ENCODE measurements at places on chromosomes 11 and 22.

GRCh38 chr11:119540370-119541125, 117.6 kb upstream of the THY1 start:
- no peak for DNase-seq

GRCh38 chr11:86736291-86737143, 63.8 kb upstream of the PRSS23 start:
- DNase-seq = no peak

GRCh38 chr22:30309951-30310741, 16.6 kb downstream of the TBC1D10A start:
- peak; percentile 60 for DNase-seq

- no peak for DNase-seq
Observed at GRCh38 chr11:72823105-72823804, 9.0 kb downstream of the ATG16L2 start.

DNA sequence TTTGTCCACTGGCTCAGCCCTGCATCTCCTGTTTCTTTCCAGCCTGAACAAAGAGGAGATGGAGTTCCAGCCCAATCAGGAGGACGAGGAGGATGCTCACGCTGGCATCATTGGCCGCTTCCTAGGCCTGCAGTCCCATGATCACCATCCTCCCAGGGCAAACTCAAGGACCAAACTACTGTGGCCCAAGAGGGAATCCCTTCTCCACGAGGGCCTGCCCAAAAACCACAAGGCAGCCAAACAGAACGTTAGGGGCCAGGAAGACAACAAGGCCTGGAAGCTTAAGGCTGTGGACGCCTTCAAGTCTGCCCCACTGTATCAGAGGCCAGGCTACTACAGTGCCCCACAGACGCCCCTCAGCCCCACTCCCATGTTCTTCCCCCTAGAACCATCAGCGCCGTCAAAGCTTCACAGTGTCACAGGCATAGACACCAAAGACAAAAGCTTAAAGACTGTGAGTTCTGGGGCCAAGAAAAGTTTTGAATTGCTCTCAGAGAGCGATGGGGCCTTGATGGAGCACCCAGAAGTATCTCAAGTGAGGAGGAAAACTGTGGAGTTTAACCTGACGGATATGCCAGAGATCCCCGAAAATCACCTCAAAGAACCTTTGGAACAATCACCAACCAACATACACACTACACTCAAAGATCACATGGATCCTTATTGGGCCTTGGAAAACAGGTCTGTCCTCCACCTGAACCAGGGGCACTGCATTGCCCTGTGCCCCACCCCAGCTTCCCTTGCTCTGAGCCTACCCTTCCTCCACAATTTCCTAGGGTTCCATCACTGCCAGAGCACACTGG, 5.0 kb downstream of the FTH1 start:
- no peak for DNase-seq

GRCh38 chr11:5722622-5723021, 13.6 kb upstream of the OR56B1 start:
- DNase-seq = no peak

DNA sequence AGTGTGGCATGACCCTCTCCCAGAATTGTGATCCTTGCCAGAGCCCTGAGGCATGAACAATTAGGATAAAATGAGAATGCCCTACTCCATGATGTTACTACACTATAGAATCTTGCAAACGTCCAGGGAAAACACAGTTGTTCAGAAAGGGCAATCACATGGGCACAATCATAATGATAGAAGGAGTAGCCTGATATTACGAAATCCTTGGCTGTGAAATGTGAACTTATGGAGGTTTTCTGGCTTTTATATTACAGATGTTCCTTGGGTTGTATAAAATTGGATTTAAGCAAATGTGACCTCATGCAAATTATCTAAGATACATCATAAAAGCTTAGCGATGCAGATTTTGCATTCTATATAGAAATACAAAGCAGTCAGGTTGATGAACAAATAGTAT, 29.4 kb upstream of the TPH1 start:
- DNase-seq = no peak

GRCh38 chr11:120752668-120753067, 241.1 kb downstream of the GRIK4 start:
- no peak for DNase-seq

- peak; percentile 72 for DNase-seq
Observed at GRCh38 chr11:36492724-36493304, 17.3 kb downstream of the TRAF6 start.

DNA sequence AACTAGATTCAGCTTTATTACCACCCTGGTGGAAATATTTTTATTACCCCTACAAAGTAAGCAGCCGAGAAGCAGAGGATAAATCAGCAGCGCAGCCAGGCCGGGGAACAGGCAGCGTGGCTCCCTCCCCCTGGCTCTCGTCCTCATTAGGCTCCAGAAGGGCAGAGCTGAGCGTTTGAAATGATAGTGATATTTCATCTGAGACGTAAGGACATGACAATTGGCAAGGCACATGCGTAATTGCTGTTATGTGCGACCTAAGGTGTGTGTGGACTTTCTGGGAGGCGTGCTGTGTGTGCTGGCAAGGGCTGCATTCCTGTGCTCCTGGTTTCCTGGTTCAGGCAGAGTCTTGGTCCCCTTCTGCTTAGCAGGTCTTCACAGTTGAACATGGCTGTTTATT, 247.8 kb downstream of the TBC1D22A start:
- no peak for DNase-seq

DNA sequence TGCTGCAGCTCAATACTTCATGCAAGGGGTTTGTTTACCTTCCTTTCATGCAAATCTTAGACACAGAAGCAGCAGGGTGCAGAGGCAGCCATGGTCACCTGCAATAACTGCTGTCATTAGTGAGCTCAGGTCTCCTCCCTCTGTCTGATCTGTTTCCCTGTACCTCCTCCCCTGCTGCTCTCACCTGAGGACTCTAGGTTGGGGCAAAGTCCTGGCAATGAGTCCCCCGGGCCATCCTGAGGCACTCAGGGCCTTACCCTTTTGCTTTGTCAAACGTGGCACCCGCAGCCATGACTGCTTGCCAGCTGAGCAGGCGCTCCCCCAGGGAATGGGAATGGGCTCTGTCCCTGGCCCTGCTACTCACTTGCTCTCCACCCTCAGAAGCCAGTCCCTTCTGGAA, 3.9 kb downstream of the LRRC10B start:
- DNase-seq = no peak

DNA sequence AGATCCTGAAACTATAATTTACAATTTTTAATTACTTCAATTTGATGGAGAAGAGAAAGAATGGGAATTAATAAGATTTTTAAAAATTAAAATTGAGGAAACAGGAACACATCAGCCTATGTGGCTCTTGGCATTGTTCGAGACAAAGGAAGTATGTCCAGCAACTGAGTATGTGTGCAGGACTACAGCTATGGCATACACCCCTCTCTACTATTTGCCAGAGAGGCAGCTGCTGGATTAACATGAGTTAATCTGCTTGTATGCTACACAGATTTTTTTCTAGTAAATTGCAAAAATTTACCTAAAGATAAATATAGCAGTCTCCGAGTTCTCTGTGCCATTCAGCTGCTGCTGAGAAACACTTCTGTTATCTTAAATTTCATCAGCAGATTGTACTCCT, 70.6 kb downstream of the PHF21A start:
- no peak for DNase-seq

GRCh38 chr11:134423106-134423505, 11.1 kb upstream of the B3GAT1 start:
- DNase-seq = no peak

GRCh38 chr11:116993599-116993998, 104.6 kb downstream of the SIK3 start:
- DNase-seq = peak; percentile 70

DNA sequence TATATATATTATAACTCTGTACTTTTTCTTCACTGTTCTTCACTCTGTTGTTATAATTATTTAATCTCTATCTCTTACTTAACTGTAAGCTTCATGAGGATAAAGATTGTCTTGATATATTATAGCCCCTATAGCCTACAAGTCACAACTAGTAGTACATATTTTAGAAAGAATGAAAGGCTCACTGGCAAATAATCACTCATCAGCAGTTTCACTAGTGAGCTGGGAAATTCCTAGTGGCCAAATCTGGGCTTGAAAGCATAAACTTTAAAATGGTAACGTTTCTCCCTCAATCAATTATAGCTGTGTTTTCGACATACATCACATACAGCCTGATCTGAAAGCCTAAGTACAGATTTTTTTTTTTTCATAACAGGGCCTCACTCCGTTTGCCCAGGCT, 42.5 kb downstream of the CTSC start:
- no peak for DNase-seq

DNA sequence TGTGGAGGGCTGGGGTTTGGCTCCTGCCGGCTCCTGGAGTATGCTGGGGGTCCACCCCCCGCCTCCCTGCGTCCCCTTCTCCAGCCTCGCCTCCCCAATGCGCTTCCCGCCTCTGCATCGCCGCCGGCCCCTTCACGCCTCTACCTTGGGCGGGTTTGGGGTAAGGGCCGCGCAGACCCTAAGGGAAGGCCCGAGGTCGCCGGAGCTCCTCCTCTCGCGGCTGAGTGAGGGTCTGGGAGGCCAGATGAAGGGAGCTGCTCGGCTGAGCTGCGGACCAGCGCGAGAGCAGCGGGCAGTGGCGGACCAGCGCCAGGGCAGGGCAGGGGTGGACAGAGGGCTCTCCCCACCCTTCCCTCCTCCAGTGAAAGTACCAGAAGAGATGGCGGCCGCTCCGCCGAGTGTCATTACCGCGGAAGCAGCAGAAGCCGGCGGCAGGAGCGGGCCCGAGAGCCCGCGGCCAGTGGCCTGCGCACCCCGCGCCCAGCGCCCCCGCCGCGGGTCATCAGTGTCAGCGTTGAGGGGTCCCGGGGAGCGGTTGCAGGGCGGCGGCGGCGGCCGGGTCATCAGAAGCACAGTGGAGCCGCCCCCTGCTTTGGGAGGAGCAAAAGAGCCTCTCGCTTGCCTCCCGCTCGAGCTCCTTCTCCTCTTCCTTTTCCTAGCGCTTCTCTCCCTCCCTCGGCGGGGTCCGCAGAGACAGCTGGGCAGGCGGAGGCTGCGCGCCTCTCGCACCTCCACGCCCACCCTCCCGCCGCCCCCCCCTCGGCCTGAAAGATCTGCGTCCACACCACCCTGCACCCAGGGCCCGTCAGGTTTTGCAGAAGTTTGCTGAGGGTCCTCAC, 255.6 kb upstream of the CADM1 start:
- DNase-seq = no peak

DNA sequence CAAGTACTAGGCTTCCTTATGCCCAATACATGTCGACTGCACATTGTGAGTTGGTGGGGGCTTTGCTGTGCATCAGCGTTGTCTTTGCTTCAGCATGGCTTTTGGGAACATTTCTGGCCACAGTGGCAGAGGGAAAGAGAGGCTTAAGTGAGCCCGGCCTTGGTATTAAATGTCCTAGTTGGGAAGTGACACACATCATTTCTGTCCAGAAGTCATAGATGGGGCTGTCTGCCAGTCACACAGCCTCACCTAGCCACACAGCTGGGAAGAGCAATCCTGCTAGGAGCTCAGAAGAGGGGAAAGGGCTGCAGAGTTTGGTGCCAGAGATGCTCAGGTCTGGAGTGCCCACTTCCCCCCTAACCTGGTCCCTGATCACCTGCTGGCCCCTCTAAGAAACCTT, 27.6 kb downstream of the TREH start:
- DNase-seq = no peak

GRCh38 chr22:35961480-35962295, 66.9 kb downstream of the RBFOX2 start:
- no peak for DNase-seq
